ENCODE measurements at places on chromosomes 7 and 10.

DNA sequence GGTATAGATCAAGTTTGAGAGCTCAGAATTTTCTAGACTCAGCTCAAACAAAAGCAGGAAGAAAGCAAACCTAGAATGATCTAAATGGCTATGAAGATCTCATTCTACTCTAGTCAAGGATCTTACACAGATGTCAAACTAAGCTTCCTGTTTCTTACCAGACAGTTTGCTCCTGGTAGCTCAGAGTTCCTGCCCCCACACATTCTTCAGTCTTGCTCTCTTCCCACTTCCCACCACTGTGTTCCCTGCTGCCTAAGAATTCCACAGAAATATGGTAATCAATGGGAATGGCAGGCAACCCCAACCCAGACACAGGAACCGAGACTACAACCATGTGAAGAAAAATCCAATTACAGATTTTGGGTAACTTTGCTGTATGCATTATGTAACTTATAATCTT is 133.4 kb upstream of the PTN start:
- DNase-seq, result no peak

GRCh38 chr10:110546499-110547110 is 20.9 kb upstream of the SMC3 start:
- no peak for DNase-seq

DNA sequence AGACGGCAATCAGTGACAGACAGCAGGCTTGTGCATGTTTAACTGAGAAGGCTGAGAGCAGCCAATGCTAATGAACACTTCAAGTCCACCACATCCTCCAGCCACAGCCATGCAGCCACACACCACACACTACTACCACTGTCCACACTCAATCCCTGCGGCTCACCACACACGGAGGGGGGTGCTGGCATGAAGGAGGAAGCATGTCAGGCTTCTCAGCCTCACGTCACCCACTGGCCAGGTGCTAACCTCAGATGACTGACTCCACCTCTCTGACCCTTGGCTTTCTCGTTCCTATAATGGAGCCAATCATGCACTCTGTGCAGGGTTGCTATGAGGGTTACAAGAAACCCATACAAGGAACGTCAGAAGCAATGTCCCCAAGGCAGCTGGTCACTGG is 165.4 kb upstream of the RNF32 start:
- DNase-seq, result no peak

GRCh38 chr7:153005750-153006435 is 246.3 kb downstream of the ACTR3B start:
- no peak for DNase-seq

- no peak for DNase-seq
These were observed 730 bp upstream of the RASSF4 start for GRCh38 chr10:44958898-44959246.

Measured in suppressor macrophage treated with lipopolysaccharide for 4 hours (primary cell).